NCI-H69 (cell line): ENCODE measurements at places on chromosomes 5 and 9.

- DNase-seq = peak; percentile 81
Measured at GRCh38 chr5:64165500-64166200, at the start of gene RNF180. Gene RNF180, plus strand, starts transcription at chr5:64165843. Its CDS starts 34,965 bp downstream, at chr5:64200808.

- peak; percentile 35 for DNase-seq
Measured at GRCh38 chr5:143148771-143149170, 254.7 kb downstream of the NR3C1 start.

GRCh38 chr9:110638381-110638954 is 30.1 kb upstream of the MUSK start:
- DNase-seq = peak; percentile 7

GRCh38 chr9:93025736-93026135 is 32.8 kb upstream of the SUSD3 start:
- DNase-seq = peak; percentile 60

DNA sequence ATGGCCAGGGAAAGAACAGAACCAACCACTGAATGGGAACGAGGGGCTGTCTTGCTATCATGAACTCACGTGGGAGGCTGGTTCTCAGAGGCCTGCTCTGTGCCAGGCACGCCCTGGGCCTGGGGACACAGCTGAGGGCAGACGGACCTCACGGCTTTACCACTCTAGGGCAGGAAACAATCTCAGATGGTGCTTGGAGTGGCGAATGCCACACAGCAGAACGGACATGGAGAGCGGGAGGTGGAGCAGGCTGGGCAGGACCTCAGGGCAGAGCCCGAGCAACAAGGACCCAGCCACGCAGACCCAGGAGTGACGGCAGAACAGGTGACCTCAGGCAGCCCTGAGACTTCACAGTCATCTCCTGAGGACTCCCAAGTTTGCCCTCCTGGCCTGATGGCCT is 8.7 kb downstream of the TOR1A start:
- no peak for DNase-seq

- DNase-seq = no peak
Measured at GRCh38 chr5:84862132-84862531, 477.5 kb upstream of the EDIL3 start.

GRCh38 chr9:128428644-128429512 is 8.2 kb downstream of the CERCAM start:
- DNase-seq = no peak

DNA sequence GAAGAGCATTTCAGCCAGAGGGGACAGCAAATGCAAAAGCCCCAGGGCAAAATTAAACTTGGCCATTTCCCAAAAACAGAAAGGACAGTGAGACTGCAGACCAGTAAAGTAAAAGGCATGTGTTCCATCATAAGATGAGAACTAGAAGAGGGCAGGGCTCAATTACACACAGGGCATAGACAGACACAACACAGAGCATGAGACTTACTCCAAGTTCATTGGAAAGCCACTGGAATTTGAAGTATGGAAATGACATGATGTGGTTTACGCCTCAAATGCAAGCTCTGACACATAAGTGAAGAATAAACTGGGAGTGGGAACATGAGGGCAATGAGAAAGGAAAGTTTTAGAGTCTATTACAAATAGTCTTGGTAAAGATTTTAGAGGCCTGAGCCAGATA is 446.6 kb upstream of the GRIA1 start:
- no peak for DNase-seq

DNA sequence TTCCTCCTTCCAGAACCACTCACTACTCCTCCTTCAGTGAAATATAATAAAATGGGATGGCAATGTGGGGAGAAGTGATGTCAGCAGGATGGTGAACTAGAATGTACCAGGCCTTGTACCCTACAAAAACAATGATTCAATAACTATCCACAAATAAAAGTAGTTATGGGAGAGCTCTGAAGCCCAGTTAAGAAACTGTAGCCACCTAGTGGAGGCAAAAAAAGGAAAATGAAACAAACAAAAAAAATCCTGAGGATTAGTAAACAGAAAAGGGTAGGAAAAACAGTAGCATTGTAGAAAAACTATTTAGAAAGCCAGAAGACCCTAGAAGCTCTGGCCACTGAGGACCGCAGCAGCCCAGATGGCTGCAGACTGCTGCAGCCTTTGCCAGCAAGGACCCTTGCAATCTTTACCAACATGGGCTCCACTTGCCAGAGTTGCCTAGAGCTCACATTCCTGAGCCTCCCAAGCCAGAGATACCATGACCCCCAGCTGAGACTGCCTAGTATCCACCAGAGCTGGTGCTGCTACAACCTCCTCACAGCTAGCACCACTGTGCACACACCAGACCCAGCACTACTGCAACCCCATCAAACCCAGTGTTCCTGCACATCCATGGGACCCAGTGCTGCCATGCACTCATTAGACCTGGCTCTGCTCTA is 259.7 kb upstream of the MSX2 start:
- DNase-seq = no peak

- DNase-seq = no peak
Measured at GRCh38 chr9:106700676-106701075, 162.3 kb upstream of the ZNF462 start.

DNA sequence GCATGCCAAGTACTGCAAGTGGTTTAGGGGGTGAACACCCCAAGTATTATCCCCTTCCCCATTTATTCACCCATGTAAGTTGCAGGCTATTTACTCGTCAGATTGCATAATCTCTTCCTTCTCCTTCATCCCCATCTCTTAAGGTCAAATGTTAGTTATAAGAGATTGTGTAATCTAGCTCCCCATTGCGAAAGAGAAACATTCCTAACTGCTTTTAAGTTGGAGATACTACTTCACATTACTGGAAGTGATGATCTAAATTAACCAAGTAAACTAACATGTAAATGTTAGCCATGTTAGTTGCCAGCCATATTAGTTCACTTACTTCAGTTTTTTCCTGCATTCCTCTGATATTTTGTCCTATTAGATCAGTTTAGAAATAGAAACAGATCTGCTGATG is 262.3 kb downstream of the TAF11L14 start:
- peak; percentile 21 for DNase-seq

DNA sequence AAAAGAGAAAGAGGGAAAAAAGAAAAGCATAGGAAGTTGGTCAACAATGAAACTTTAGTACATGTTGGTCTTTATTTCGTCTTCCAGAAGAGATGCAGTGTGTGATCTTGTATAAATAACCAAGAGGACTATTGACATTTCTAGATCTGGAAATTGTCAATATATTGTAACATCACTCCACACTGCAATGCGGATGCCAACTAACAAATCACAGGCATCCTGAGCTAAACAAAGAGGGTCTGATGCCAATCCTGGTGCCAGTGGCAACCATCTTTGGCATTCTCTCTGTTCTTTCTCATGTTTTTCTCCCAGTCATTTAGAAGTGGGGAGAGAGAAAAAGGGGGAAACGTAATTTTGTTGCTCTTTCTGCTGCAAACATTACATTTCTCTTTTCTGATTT is 9.7 kb downstream of the NFIB start:
- DNase-seq = no peak

DNA sequence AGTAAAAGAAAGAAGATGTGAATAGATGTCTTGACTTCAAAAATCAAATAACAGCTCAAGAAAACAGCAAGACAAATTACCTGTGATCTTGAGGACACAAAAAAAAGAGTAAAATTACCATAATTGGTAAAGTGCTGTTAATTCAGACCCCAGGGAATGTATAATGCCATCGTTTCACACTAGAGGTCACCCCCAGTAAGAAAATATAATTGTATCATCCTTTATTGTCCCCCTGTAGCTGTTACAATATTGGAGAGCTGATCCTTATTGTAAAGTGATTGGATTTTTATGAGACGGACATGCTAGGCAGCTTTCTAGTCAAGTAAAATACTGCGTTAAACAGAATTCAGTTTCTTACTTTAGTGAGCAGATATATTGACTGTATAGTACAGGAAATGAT is 377.0 kb downstream of the TLE1 start:
- peak; percentile 21 for DNase-seq

DNA sequence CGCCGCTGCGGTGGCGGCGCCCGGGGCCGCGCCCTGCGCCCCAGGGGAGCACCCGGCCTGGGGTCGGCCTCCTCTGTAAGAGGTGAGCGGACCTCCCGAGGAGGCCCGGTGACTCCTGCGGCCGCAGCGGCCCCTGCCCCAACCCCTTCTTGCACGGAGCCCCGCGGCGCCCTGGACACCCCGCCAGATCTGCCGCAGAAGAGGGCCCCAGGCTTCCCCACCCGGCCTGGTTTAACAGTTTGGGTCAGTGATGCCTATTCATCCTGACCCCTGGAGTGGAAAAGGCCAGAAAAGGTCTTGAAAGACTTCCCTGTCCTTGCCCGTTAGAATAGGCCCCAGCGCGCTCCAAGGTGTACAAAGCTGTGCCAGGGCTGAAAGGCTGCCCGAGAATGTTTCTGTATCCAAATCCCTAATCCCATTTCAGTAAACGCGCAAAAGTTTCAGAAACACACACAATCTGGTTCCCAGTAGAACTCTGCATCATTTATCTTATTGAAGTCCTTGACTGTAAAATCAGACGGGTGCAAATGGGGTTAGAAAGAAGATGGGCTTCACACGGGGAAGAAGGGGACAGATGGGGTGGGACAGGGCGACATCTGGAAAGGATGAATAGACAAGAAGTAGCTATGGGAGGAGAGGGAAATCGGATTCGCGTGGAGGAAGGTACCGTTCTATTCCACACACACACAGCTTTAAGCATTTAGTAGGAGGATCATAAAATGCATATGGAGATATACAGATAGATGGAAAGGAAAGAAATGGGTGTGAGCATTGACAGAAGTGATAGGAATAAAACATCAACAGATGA is 1.1 kb upstream of the SSBP2 start:
- DNase-seq = peak; percentile 59

DNA sequence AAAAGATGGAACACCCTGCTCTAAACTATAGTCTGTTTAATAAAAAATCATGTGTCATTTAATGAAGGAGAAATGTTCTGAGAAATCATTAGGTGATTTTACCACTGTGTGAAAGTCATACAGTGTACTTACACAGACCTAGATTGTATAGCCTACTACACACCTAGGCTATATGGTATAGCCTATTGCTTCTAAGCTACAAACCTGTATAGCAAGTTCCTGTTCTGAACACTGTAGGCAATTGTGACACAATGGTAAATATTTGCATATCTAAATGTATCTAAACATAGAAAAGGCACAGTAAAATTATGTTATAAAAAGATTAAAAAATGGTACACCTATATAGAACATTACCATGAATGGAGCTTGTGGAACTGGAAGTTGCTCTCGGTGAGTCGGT is 40.6 kb downstream of the EFNA5 start:
- DNase-seq = no peak
